ENCODE measurements at places on chromosomes 5 and 9. TPM values are rescaled to one million over a fixed set of nuclear protein-coding genes. Genes with fewer than 3 reads are reported as not detected.

The IFNA21 gene
- not detected for total RNA-seq

The NR5A1 gene
- not detected for total RNA-seq

The TMEM161B gene
- 9.0 TPM for total RNA-seq

The FCHSD1 gene
- total RNA-seq: 4.1 TPM

The COL23A1 gene
- 16.5 TPM for total RNA-seq

The GRM6 gene
- not detected for total RNA-seq

The CTXN3 gene
- total RNA-seq: not detected

DNA sequence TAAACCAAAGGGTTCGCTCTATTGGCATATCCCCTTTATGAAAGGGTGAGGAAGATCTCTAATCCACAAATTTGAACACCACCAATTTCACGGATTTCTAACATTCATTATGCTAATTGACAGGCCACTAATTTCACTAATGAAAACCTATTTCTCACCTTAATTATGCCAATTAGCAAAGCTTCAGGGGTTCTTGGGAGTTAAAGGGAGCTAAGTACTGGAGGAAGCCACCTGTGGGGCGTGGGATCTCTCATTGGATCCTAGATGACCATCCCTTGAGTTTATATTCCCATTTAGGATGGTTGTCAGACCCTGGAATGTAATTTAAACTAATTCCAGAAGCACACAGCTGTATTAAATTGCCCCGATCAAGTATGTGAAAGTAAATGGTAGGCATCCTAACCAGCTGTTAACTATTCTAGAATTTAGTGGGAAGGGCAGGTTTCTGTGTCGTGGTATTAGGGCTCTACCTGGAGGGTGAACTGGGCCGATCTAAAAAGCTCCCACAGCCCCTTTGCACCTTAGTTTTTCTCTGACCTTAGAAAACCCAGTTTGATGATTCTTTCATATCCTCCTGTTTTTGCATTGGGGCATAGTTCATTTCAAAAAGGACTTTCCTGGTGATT lies 77.1 kb downstream of the C9orf152 start:
- DNase-seq: no peak

DNA sequence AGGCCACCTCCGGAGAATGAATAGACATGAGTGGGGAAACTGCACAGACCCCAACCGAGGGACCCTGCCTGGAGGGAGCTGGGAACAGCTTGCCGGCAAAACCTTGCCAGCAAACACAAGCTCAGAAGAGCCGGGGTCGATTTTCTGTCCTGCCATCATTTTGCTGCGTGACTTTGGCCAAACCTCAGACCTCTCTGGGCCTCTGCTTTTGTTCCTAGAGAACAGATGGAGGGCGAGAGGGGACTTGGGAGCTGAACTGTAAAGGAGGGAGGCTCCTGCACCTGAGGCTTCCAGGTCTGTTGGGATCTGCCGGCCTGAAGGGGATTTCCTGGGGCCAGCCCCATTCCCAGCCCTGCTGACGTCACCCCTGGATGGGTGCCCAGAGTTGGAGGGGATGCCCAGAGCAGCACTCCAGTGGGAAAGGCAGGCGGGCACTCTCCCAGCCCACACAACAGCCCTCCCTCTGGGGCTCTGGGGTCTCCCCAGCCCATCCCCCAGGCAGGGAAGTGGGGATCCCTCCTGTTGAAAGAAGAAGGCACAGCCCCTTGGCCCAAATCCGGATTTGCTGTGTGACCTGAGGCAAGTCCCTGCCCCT lies 40.4 kb upstream of the SYNPO start:
- peak; percentile 94 for DNase-seq

DNA sequence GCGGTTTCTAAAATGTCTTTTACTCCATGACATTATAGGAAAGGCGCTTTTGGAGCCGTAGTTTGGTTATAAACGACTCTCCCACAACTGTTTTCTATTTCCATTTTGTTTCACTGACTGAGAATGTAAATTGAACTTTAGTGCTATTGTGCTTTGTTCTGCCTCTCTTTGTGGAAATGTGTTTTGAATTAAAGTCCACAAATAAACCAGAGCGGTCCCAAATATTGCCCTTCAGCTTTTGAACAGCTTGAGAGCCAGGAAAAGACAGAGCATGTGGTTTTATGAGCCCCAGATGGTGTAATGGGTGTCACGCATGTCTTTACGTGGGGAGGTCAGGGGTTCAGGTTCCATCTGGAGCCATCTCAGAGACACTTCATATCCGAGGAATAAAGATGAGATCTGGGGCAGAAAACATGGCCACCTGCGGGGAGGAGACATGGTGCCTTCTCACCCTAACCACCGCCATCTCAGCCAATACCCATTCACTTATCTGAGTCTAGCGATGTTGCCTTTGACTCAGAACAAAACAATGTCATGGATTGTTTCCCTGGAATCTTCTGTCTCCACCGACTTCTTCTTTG lies 42.5 kb upstream of the ROR2 start:
- DNase-seq: no peak

DNA sequence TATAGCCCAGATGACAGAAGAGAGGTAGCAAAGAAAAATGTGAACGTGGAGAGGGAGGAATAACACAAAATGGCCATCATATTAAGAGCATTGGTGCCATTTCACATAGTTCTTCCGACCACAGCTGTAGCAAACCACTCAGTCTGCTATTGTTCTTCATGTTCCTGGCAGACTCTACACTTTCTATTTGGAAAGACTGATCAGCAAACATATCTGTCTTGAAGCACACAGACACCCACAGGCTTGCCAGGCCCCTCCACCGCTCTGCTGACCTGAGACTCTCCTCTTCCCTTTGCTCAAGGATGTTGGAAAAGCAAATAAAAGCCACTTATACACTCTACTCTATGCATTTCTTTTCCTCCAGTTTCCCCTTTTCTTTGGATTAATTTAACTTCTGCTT lies 298.0 kb downstream of the FBXL7 start:
- DNase-seq: no peak

DNA sequence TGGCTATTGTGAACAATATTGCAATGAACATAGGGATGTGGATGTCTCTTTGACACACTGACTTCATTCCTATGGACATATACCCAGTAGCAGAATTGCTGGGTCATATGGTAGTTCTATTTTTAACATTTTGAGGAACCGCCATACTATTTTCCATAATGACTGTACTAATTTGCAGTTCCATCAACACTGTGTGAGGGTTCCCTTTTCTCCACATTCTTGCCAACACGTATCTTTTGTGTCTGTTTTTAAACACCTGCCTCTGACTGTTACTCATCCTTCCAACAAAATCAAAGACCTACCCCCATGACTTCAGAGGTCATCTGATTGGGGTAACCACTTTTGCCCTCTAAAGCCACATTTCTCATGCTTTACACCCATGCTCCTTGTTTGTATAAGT lies 133.5 kb downstream of the MED27 start:
- no peak for DNase-seq

DNA sequence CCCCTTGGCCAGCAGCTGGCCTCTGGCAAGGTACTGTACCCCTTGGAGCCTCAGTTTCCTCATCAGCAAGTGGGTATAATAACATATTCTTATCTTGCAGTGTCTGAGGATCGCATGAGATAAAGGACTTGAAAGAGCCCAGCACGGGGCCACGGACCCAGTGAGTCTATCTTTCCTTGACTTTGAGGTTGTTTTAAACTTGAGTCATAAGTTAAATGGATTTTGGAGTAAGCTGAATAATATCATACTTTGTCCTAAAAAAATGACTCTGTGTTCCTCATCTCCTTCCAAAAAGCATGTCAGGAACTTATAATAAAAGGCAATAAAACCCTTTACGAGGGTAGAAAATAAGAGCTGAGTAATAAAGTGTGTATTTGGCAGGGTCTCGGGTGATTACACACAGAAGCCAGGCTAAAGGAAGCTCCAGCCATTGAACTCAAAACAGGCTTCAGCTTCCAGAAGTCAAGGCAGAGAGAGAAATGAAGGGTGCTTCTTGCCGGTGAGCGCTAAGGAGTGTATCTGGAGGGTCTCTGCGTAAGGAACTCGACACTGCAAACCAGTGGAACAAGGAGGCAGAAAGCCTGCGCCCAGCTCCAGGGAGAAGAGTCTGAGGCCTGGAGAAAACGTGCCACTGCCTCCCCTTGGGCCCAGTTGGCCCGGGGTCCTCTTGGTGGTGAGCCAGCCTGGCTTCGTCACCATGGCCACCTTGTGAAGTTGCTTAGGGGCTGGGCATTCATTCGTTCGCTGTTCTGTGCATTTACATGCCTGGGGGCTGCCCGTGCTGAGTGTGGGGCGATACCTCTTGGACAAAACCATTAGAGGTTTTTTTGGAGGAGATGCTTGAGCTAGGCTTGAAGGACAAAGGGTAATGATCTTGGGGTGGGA lies 72.4 kb upstream of the PHYKPL start:
- DNase-seq: peak; percentile 26

DNA sequence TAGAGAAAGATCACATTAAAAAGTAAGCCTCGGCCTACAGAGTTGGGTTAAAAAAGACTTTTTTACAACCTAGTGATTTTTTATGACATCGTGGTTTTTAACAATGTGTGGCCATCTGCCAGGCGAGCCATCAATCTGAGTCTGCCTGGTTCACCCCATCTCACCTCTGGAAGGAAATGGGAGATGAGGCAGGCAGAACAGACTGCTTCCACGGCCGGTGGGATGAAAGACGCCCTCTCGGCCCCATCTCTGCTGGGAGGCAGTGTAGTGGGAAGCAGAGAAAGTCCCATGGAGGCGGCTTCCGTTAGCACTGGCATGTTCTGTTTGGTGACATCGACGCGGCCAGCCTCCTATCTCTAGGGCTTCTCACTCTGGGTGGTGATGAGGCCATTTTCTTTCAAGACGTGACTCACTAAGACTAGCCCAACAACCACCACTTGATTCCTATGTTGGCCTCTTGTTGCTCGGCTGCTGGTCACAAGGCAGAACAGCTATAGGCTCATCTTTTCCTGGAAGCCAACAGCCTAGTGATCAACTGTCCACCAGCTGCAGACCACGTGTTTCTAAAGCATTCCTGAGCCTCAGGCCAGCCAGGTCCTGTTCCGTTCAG lies 132.4 kb upstream of the OTULINL start:
- no peak for DNase-seq

- no peak for DNase-seq
Observed at GRCh38 chr9:95545831-95546567, 29.2 kb upstream of the PTCH1 start.

GRCh38 chr5:68178579-68178978 lies 37.0 kb upstream of the PIK3R1 start:
- DNase-seq: no peak

DNA sequence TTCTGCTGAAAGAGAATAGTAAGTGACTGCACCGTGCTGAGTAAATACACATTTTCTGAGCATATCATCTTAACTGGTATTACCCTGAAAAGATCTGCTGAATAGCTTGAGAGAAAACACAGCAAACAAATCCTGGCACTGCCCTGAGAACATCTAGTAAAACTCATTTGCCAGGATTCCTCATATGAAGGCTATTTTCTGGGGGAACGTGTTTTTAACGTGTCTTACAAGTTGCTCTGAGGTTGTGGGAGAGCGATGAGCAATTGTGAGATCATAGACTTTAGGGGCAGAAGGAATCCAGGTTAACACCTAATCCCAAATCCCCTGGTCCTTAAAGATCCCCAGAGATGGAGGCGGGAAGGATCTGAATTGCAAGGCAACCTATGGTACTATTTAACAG lies 331.9 kb upstream of the RFX3 start:
- no peak for DNase-seq

DNA sequence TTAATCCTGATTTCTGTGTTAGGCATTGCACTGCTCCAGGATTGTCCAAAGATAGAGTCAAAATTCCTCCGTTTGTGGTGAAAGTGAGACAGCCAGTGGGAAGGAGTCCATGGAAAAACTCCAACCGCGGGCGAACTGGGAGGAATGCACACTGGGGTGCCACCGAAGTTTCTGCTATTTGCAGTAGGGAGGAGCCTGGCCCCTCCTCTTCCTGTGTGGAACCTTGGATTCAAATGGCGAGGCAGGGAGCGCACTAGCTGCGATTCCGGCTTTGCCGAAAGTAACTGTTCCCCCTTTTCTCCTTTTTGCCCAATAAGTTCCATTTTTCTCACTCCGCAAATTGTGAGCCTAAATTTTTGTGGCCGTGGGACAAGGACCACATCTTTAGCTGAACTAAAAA lies 9.3 kb downstream of the BAAT start:
- no peak for DNase-seq

- no peak for DNase-seq
Observed at GRCh38 chr9:13480693-13481092, 201.2 kb upstream of the MPDZ start.

GRCh38 chr5:128674837-128675446 lies 136.9 kb upstream of the FBN2 start:
- DNase-seq: no peak

DNA sequence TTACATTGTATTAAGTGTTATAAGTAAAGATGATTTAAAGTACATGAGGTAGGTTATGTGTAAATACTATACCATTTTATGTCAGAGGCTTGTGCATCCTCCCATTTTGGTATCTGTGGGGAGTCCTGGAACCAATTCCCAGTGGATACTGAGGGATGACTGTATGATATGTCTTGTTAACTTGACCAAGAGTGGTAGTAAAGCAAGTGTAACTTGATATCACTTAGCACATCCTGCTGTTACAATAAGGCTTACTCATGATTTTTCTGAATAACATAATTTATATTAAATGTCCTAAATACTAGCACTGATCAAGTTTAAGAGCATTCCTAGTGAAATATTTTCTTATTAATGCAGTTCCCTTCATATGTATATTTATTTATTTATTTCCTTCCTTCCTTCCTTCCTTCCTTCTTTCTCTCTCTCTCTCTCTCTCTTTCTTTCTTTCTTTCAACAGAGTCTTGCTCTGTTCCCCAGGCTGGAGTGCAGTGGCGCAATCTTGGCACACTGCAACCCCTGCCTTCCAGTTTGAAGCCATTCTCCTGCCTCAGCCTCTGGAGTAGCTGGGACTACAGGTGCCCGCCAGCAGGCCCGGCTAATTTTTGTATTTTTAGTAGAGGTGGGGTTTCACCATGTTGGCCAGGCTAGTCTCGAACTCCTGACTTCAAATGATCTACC lies 7.5 kb downstream of the NDFIP1 start:
- no peak for DNase-seq

DNA sequence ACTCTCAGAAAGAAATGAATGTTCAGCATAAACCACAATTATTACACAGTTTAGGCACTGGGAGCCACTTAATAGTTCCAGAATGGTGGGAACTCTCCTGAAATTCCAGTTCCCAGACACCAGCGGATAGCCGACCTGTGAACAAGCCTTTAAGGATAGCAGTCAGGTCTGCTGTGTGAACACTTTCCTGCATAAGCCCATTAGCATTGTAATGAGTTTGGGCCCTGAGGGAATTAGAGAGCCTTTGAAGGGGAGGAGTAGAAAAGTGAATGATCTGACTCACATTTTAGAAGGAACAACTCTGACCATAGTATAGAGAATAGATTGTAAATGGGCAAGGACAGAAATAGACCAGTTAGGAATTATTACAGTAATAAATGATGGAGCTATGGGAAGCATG lies 189.1 kb downstream of the ADGRV1 start:
- DNase-seq: no peak

GRCh38 chr5:107696498-107696897 lies 25.8 kb upstream of the EFNA5 start:
- DNase-seq: no peak
